D721Med (cell line): ENCODE measurements at places on chromosomes 13 and 19.

DNA sequence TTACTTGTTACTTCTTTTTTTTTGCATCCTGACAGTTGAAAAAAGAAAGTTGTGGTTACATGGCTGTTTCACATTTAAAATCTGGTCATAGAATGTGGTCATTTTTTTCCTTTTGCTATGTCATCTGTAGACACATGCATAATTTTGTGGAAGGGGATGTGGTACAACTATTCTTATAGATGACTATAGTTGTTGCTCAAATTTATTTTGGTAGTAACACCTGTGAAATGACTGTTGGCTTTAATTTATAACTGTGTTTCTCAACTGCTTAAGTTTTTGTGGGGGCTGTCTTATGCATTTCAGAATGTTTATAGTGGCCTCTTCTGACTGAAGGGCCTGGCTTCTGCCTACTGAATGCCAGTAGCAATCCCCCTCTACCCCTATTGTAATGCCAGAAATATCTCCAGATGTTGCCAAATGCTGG is 130.5 kb downstream of the PAN3 start:
- DNase-seq: no peak

DNA sequence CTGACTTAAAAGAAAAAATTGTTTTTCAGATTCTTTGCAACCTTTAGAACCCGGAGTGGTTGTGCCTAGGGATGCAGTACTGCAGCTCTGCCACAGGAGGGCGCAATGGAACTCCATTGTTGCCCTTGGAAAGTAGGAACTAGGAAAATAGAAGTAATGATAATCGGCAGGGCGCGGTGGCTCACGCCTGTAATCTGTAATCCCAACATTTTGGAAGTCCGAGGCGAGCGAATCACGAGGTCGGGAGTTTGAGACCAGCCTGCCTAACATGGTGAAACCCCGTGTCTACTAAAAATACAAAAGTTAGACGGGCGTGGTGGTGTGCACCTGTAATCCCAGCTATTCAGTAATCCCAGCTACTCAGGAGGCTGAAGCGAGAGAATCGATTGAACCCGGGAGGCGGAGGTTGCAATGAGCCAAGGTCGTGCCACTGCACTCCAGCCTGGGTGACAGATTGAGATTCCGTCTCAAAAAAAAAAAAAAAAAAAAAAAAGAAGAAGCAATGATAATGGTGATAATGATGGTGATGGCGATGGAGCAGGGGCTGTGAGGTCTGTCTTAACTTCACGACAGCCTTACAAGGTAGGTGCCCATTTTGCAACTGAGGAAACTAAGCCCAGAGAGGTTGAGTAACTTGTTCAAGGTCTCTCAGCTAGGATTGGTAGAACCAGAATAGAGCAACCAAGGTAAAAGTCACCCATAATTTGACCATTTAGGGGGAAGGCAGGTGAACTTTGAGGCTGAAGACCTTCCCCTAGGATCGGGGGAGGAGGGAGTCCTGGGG is 5.5 kb upstream of the ADAMTS10 start:
- DNase-seq: peak; percentile 46

- DNase-seq: peak; percentile 16
These were observed 12.6 kb downstream of the KLC3 start for GRCh38 chr19:45352914-45353796.

- DNase-seq: no peak
These were observed 24.6 kb upstream of the GARRE1 start for GRCh38 chr19:34229721-34230120.

DNA sequence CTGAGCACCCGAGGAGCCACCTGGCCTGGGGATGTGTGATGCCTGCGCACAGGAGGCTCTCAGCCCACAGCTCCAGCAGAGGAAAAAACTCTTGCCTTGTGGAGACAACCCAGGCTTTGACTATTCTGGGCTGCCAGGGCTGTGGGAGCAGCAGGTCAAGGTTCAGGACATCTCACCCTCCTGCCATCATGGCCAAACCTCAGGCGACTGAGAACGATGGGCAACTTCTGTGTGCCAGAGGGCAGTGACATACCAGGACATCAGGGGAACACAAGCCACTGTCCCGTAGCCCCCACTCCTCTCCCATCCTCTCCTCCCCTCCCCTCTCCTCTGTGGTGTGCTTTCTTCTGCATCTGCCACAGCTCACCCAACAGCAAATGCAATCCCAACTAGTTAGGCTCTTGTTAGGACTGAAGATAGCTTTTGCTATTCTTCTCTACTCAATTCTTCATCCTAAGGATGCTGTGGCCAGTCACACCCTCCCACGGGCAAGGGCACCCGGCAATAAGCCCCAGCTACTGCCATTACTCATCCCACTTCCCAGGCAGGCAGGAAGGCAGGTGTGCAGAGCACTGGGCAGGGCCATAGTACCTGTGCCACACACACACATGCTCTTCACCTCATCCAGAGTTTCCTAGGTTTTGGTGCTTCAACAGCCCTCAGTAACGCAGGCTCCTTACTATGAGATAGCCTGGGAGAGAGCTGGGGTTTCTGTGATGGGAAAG is 16.8 kb downstream of the ELL start:
- no peak for DNase-seq

GRCh38 chr19:18489627-18490184 is 32.2 kb downstream of the ELL start:
- DNase-seq: no peak

DNA sequence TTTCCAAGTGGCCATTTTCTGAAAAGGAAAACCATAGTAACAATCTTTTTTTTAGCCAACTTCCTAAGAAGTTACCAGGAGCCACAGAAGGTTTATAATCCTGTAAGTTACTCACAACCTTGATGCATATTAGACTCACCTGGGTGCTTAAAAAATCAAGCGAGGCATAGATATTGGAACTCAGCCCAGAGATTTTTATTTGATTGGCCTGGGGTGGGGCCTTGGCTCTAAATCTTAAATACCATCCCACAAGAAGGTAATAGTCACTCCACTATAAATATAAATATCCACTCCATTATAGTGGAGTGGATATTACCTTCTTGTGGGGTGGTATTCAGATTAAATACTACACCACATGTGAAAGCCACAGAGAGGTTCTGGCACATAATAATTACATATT is 429.6 kb downstream of the RFC3 start:
- no peak for DNase-seq

DNA sequence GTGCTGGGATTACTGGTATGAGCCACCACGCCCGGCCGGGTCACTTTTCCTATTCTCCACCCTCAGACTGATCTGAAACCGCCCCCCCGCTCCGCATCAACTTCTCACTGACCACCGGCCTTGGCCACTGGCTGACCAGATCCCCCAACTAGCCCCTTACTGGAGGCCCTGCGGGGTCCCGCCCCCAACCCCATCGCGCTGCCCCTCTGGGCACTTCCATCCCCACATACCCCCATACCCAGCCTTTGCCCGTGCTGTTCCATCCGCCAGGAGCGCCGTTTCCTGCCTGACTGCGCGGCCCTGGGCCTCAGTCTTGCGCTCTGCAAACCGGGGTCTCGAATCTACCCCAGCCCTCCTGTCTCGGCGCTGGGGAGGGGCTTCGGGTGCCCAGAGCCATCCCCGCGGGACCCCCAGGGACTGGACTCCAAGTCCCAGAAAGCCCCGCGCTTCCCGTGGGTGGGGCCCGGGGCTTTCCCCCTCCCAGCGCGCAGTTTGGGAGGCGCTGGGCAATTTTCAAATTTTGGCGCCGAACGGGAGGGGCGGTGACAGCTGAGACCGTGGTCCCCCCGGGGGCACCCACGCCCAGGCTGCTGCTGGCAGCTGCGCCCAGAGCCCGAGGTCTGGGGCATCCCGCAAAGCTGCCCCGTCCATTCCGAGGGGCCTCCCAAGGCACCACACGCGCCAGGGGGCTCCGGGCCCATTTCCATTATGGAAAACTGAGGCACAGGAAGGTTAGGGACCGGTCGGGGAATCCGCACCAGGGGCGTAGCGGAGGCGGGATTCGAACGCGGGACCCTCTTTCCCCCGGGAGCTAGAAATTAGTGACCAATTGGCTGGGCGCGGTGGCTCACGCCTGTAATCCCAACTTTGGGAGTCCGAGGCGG is 5.2 kb upstream of the LMNB2 start:
- DNase-seq: peak; percentile 68

- no peak for DNase-seq
These were observed 42.0 kb downstream of the SERTM1 start for GRCh38 chr13:36715841-36716240.

- DNase-seq: no peak
These were observed 48.9 kb upstream of the EPHX3 start for GRCh38 chr19:15280915-15281683.

- no peak for DNase-seq
These were observed 162.5 kb downstream of the KCTD12 start for GRCh38 chr13:76723551-76724232.

DNA sequence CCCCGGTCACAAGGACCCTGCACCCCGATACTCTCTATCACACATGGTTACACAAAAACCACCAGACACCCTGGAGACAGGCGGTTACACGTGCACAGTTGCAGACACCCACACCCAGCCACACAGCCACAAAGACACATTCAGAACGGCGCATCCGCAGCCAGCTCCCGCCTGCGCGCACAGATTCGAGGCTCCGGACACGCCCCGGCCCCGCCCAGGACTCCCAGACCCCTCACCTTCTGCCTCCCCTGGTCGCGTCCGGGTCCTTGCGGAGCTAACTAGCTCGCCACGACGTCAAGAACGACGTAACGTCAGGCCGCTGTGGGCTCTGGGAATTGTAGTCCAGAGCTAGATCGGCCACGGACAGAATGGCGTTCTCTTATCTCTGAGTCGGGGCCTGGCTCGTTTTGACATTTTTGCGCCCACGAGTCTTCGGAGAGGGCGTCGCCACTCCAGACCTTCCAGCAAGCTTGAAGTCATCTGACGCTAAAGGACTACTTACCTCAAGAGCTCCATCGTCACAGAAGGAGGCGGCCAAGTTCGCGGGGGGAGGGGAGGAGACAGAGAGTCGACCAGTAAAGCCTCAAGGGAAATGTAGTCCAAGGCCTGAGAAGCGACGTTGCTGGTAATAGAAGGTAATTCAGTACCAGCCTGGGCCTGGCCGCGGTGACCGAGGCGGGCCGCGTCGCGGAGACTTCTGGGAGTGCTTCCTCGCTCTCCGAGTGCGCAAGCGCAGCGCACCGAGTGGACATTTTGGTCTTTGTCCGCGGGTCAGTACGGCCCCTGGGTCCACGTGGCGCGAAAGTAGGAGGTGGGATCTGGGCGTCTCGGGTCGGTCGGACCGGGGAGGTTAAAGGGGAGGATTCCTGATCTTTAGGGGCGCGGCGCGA is at the start of the genes ZNF146 and ZNF565:
Gene ZNF146, plus strand, starts transcription at position 721 of the 890 bp plus-strand sequence. CDS start 21,335 bp downstream, outside the sequence.
Gene ZNF565, minus strand, starts transcription at position 280 of the 890 bp plus-strand sequence. CDS start 12,680 bp downstream, outside the sequence.
- DNase-seq: peak; percentile 92

- no peak for DNase-seq
These were observed 130.2 kb downstream of the FGF9 start for GRCh38 chr13:21800837-21801616.

DNA sequence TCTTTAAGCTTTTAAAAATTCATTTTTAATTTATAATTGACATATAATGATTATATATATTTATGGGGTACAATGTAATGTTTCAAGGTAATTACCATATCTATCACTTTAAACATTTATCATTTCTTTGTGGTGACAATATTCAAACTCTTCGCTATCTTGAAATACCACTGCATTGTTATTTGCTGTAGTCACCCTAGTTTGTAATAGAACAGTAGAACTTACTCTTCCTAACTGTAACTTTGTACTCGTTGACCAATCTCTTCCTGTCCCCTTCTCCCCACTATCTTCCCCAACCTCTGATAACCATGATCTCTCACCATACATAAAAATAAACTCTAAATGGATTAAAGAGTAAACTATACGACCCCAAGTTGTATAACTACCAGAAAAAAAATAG is 20.4 kb downstream of the COG6 start:
- DNase-seq: no peak

GRCh38 chr13:102726430-102726829 is 31.6 kb upstream of the METTL21C start:
- no peak for DNase-seq

DNA sequence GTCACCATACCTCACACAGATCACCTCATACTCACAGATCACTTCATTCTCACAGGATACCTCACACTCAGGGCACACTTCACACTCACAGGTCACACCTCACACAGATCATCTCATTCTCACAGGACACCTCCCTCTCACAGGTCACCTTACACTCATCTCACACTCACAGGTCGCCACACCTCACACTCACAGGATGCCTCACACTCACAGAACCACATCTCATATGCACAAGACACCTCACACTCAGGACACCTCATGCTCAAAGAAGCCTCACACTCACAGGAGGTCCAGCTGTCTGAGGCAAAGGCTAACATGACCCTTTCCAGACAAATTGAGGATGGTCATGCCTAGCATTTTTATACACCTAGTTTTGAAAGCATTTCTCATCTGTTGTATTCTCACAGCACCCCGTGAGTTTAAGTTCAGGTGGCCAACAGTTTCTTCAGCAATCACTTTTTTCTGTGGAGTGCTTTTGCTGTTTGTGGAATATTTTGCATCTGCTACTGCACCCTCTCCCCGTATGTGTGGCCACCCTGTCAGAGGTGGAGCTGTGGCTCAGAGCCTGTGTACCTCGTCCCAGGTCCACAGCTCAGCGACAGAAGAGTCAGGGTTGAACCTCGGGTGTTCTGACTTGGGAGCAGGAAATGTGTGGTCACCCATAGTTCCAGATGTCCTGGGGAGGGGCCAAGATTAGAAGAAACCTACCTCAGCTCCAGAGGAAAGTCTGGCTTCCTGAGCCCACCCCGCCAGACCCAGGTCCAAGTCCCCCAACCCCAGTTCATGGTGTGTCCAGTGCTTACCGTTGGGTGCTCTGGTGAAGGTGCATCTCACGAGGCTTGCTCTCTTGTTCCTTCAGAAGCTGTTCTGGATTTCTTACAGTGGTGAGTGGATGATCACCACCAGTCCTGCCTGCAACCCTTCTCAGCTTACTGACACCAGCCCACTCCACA is 7.6 kb downstream of the F7 start:
- no peak for DNase-seq

DNA sequence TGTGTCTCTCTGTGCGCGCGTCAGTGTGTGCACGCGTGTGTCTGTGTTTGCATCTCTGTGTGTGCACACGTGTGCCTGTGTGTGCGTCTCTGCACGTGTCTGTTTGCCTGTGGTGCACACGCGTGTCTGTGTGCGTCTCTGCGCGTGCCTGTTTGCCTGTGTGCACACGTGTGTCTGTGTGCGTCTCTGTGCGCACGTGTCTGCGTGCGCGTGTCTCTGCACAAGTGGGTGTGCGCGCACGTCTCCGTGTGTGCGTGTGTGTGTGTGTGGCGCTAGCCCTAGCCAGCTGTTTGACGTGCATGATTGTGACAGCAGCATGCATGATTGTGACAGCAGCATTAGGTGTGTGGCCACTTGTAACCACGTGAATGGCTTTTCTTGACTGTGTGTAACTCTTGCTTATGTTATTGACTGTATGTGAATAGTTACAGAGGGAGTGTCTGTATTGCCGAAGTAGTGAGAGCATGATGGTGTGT is 31.1 kb downstream of the ZNF146 start:
- DNase-seq: no peak
